ENCODE measurements at places on chromosomes 5 and 9.

DNA sequence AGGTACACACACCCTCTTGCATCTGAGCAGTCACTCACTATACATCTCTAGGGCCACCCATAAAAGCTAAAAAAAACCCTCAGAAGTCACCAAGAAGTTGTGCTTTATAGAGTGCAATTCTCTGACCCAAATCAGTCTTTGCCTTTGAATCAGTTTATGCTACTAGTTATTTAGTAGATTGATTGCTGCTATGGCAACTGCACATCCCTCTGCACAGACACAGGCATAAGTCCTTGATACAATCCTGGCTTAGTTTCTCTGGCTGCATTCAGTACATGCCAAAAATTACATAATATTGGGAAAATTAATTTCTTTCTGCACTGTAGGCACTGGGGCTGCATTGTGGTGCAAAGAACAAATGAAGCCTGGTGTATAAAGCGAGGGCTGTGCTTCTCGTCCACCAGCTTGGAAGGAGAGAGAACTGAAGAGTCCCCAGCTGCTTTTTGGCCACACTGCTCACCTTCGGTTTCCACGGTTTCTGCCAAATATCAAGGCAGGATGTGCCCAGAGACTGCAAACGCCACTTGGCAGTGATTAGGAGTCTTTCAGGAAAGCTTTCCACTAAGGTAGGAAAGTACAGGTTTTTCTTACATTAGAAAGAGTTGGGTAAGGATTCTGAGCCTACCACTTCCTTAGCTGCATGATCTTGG lies 258.4 kb downstream of the ELAVL2 start:
- DNase-seq = no peak

DNA sequence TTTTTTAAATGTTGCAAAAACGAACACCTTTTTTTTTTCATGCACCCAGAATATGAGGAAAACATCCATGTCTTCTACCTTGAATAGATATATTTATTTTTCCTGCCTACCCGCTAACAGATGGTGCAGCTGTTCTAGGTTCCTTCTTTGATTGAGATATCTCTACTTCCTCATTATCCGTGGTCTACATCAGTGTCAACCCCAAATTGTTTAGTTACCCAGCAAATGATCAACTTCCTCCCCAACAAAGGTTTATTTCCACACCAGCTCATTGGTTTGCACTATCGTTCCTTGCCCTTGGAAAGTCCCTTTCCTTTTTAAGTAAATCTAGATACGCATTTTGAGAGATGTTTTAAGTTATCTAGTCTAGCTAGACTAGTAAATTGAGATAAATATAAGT lies 166.4 kb downstream of the PRR16 start:
- no peak for DNase-seq

GRCh38 chr5:50749181-50749580 lies 82.7 kb downstream of the PARP8 start:
- DNase-seq = no peak

GRCh38 chr9:13726746-13727145 lies 447.3 kb upstream of the MPDZ start:
- no peak for DNase-seq

- no peak for DNase-seq
Measured at GRCh38 chr5:154390746-154391359, 54.9 kb upstream of the SAP30L start.

DNA sequence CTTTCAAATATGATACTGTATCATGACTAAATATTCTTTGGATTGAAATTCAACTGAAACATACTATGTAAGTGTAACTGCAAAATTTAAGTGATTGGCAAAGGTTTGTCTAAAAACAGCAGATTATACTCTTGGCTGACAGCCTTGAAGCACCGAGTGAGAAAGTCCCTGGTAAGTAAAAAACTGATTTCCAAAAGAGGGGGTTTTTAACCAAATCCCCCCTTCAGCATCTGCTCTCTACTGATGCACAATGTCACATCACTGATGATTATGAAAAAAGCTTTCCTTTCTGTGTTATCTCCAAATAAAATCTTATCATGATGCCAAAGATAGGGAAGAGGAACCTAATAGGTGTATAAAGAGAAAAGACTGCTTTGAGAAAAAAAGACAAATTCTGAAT lies 141.0 kb downstream of the MEF2C start:
- no peak for DNase-seq

GRCh38 chr5:102971676-102972293 lies 148.2 kb downstream of the GIN1 start:
- no peak for DNase-seq

DNA sequence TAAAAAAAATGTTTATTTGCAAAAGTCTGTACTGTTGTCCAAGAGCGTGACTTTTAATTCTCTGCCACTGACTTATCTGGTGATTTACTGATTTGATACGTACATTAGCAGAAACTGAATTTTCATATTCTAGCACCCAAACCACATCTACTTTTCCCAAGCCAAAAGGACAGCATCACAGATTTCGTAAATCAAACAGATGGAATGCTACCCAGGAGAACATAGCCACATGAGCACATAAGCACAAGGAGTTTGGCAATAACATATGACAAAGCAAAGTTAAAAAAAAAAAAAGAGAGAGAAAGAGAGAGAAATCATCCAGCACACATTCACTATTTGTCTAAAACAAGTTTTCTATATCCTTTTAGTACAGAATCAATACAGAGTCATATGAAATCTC lies 83.7 kb downstream of the HINT1 start:
- no peak for DNase-seq

DNA sequence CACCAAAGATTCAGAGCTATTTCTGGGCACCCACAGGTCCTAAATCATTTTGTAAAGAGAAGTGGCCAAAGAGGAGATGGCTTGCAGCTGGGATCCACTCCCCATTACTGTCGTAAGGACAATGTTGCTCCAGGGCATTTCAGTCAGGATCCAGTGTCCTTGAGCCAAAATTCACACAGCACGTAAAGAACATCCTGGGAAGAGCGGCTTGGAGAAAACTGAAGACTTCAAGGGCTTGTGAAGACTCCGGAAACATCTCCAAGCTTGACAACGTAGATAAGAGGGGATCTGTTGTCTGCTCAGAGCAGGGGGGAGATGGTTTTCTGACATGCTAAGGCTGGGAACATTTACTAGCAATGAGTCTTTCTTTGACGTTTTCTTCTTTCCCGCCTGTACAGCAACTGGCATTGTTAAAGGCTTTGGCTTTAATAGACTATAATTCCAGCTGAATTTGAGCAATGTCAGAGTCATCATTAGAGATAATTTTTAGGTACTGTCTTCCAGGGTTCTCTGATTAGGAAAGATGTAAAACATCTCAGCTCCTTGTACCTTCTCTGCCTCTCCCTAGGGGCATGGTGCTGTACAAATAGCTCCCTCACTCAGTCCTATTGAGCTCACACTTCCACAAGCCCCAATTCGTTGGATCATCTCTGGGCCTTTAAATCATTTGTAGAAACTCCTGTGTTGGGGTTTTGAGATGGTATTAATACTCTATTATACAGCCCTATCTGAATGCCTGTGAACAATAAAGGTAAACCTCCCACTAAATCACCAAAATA lies 39.7 kb downstream of the EGFLAM start:
- DNase-seq = no peak

- no peak for DNase-seq
Measured at GRCh38 chr5:110402562-110402961, 323.9 kb downstream of the TMEM232 start.

DNA sequence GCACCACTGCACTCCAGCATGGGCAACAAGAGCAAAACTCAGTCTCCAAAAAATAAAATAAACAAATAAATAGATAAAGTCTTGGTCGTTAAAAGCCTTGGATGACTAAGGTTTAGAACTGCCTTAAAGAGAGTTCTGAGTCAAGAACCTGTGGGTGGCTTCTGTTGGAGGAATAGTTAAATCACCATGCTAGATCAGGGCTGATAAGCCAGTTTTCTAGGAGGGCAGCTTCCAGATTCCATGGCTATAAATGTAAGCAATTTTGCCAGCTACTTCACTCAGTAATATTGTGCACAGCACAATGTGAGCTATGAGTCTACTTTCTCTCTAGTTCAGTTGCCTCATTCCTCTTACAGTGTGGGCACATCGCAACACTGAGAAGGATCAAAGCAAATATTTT lies 242.1 kb upstream of the NUDT12 start:
- DNase-seq = no peak

GRCh38 chr5:10250806-10251276 lies 761 bp downstream of the CCT5 start:
- DNase-seq = no peak

All from stimulated activated CD8-positive, alpha-beta memory T cell treated with anti-CD3 and anti-CD28 coated beads, Interleukin-2, amount 100 ng/mL, for 1 hour (primary cell).